ENCODE measurements at places on chromosomes 5 and 9.
A peak's percentile ranks its signal among the peaks of the same experiment; 100 is the strongest.

GRCh38 chr9:111940697-111941096 is 44.1 kb downstream of the UGCG start:
- no peak for DNase-seq

GRCh38 chr9:86093788-86094555 is 5.4 kb downstream of the GOLM1 start:
- DNase-seq, result no peak

DNA sequence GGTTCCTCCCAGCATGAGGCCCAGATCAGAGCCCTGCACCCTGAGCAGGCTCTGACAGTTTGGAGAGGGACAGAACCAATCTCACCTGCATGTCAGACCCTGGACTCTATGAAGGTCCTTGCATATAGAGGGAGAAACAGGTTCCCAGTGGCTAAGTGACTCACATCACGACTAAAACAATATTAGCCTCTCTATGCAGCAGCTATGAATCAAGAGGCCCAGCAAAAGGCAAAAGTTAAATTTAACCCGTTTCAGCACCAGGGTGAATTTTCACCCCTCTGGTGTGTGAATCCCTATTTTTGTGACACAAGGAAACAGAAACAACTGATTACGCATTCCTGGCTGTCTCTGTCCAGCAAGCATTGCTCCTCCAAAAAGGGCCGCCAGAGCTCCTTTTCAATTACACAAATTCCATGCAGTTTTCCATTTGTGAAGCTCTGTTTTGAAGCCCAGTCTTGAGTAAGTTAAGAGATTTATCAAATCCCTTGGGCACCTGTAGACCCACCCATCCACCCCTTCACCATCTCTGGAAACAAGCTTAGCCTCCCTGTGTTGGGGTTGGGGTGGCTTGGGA is 136.6 kb downstream of the GABBR2 start:
- DNase-seq, result no peak

- DNase-seq, result no peak
Measured at GRCh38 chr5:156367597-156367996, 40.6 kb downstream of the SGCD start.

- DNase-seq, result peak; percentile 80
Measured at GRCh38 chr5:59810041-59810440, 83.5 kb downstream of the PDE4D start.

DNA sequence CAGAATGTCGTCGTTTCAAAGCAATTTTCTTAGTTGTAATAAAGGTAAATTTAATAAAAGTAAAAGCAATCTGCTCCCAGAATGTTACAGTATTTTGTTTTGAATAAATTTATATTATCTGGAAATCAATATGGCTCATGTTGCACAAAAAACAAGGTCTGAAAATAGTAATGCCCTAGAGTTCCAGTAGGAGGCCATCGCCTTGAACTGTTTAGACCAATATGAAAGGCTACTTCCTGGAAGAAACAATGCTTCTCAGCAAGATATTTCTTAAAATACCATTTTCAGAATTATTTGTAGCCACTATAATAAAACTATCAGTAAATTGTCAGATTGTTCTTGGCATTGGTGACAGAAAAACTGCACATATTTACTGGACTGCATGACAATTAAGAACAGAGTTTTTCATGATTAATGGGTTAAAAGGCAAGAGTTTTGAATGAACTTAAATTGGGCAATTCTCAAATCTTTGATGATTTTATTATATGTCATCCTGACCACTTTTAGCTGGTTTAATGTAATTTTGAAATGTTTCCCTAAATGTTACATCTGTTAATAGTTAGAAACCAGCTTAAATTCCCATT is 153.2 kb downstream of the COMMD10 start:
- peak; percentile 1 for DNase-seq

DNA sequence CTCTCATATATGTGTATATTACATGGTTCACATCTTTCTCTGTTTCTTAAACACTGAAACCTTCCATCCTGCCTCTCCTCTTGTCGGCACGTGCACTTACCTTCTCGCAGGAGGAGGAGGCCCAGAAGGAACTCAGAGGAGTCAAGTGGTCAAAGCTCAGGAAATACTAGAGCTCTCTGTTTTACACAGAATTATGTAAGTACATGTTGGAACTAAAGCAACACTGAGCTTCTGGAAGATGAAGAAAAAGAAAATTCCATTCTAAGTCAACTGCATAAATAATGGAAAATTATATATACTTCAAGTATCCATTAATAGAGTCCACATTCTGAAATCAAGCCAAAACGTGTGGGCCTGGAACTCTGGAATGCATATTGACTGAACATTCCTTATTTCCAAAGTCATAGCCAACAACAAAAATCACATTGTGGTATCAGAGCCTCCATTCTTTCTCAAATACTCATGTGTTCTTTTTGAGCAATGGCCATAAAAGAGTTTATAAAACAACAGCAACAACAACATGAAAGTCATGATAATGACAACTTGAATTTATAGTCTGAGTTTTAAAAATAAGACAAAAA is 121.5 kb upstream of the RAI14 start:
- DNase-seq, result no peak

GRCh38 chr5:157370967-157371366 is 89.0 kb upstream of the NIPAL4 start:
- DNase-seq, result no peak
